ENCODE measurements at places on chromosomes 12 and 14.

DNA sequence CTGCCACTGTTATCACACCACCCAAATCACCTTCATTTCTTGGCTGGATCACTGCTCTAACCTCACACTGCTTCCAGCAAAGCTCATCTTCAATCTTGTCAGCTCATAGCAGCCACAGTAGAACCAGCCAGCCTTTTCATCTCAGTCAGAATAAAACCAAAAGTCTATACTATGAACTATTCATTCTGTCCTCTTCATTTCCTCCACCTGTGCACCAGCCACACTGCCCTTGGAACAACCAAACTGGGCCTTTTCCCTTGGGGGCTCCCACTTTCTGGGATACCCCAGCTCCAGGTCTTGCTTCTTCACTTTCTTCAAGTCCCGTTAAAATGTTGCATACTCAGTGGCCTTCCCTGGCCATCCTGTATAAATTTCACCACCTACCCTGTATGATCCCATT, 234.4 kb upstream of the DAAM1 start:
- DNase-seq = no peak

- no peak for DNase-seq
These were observed 94.1 kb downstream of the FBXL14 start for GRCh38 chr12:1500095-1500801.

DNA sequence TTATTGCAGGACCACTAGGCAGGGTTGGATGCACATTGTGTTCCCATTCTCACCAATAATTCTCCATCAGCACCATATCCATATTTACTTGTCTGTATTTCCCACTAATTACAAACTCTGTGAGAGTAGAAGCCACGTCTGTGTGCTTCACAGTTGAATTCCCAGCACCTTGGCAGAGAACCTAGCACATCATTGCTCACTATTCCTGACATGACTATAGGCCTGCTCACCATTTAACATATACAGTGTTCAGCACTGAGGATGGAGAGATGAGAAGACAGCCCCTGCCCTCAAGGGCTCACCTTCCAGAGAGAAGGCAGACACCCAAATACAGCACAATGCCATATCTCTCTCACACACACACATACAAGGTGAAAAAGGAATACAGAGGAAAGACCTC, 5.0 kb downstream of the DAD1 start:
- DNase-seq = no peak

DNA sequence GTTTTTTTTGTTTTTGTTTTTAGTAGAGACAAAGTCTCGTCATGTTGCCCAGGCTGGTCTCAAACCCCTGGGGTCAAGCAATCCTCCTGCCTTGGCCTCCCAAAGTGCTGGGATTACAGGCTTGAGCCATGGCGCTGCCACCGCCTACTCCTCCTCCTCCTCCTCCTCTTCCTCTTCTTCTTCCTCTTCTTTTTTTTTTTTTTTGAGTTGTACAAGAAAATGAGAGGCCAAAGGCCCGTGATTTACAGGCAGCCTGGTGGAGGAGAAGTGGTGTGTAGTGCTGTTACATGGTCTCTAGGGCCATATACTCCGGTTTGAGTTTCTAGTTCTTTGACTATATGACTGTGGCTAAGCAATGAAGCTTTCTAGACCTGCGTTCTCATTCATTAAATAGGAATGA, 29.6 kb upstream of the SPPL3 start:
- no peak for DNase-seq

DNA sequence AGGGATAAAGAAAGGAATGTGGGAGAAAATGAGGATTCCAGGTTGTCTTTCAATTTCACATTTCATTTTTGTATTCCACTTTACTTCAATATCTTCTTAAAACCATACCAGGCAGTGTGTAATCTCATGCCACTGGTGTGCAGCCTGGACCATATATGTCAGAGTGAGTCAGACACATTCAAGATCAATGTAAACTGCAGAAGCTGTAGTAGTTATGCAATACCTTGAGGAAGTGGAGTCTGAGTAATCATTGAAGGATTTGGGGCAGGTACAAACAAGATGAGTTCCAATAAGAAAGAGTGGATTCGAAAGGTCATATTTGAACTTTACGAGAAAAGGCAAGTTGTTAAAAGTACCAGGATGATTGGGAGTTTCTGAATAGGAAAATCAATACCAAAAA, 14.1 kb downstream of the PLCZ1 start:
- no peak for DNase-seq

DNA sequence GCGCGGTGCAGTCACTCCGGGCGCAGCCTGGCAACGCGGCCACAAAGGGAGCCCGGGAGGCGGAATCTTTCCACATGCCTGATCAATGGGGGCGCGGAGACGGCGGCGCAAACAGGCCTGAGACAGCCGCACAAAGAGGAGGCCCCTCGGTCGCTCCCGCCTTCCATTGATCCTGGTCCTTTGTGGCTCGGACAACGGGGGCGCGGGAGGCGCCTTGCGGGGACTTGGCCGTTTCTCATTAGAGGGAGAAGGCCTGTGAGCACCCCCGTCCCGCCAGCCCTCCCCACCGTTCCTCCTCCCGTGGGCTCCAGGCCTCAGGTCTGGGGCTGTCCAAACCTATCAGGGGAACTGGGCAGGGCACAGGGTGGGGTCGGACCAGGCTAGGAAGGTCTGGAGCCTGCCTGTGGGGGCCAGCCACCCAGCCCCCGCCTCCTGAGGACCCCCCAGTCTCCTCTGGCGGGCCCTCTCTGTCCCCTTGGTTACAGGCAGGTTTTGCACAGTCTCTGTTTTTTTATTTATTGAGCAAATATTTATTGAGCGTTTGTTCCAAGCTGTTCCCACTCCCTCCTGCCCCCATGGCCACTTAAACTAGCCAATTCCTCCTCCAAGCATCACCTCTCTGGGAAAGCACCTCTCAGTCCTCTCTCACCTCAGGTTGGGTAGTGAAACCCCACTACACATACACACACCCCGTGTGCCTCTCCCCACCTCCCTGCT, 29.0 kb upstream of the MSI1 start:
- no peak for DNase-seq

DNA sequence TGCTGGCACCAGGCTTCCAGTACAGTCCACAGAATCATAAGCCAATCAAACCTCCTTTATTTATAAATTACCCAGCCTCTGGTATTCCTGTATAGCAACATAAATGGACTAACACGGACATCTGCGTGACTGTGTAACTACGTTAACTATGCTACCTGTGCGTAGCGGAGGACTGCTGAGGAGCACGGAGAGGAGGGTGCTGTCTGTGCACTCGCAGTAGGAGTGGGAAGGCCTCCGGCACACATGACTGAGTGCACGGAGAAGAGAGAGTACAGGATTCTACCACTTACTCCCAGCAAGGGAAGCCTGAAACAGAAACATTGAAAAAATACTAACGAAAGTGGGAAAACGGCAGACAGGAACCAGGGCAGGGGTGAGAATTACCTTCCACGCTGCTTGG, 22.9 kb downstream of the RAD52 start:
- DNase-seq = no peak
